ENCODE measurements at places on chromosomes 2 and 18.
A peak's percentile ranks its signal among the peaks of the same experiment; 100 is the strongest.

GRCh38 chr2:187615902-187616301 is 61.7 kb upstream of the TFPI start:
- no peak for DNase-seq

GRCh38 chr2:68044099-68044498 is 18.7 kb downstream of the C1D start:
- DNase-seq: no peak

DNA sequence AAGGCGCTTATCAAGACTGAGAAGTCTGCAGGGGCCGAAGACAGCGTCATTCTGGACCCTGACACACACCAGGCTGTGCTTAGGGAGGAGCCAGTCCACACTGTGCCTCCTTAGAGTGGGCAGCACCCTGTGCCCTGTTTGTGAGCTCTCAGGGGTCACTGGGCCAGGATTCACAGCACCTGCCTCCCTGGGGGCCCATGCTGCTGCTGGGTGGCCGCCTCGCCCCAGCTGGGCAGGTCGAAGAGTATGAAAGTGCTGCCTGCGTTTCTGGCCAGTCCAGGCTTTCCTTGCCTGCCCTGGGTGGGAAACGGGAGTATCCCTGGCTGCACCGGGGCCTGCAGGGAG is 15.4 kb upstream of the GPR55 start:
- no peak for DNase-seq

GRCh38 chr2:23434721-23435121 is 49.7 kb downstream of the KLHL29 start:
- no peak for DNase-seq

DNA sequence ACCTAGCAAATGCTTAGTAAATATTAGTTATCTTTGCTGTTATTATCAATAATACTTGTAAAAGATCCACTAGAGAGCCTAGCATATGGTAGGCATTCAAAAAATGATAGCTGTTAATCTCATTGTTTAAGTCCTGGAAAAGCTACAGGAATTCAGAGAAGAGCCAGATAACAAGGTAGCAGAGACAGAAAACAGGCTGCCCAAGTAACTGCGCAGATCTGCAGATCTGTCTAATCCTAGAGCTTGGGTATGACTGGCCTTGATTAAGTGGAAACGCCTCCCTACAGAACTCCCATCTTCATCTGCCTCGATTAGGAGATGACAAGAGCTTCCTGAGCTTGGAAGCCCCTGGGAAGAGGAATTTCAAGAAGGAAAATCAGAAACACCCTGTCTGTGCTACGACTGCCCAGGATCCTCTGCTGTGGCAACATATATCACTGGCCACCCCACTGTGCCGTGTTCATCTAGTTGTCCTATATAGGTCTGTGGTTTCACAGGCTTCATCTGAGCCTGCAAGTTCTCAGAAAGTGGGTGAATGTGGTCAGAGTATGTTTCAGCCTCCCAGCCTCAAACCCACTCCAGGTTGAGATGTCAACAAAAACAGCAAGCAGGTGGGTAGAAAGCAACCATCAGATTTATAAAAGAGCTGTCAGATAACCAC is 151.5 kb upstream of the PKDCC start:
- DNase-seq: no peak

GRCh38 chr18:62523631-62524439 is 1.0 kb downstream of the ZCCHC2 start:
- peak; percentile 3 for DNase-seq

DNA sequence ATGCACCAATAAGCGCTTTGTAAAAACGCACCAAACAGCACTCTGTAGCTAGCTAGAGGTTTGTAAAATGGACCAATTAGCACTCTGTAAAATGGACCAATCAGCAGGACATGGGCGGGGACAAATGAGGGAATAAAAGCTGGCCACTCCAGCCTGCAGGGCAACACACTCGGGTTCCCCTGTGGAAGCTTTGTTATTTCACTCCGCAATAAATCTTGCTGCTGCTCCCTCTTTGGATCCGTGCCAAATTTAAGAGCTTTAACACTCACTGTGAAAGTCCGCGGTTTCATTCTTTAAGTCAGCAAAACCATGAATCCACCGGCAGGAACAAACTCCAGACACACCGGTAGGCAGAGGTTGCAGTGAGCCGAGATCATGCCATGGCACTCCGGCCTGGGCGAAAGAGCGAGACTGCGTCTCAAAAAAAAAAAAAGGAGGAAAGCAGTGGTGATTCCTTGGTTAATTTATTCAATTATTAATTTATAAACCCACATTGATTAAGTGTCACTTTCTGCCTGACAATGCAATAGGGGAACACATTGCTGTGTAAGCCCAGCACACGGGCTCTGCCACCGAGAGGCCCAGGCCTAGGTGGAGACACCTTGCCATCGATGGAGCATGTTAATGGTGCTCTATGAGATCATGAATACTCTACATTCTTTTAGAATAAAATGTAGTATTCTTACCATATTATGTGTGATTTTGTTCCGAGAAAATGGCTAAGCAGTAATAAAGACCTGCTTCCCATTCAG is 687.6 kb upstream of the HS6ST1 start:
- DNase-seq: no peak

DNA sequence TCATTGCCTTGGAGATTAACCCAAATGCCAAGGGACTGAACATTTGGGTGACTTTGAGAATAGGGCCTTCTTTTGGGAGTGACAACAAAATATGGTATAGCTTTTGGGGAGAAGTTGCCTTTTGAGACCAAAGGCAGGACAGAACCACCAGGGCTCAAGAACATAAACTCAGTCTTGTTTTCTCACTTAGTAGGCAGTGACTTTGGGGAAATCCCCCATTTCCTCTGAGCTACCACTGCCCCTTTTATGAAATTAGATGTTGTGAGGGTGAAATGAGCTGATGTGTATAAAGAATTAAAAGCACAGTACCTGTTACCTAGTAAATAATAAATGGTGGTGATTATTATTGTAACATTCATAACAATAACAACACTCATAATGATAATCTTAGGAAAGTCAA is 36.5 kb downstream of the GPD2 start:
- no peak for DNase-seq

DNA sequence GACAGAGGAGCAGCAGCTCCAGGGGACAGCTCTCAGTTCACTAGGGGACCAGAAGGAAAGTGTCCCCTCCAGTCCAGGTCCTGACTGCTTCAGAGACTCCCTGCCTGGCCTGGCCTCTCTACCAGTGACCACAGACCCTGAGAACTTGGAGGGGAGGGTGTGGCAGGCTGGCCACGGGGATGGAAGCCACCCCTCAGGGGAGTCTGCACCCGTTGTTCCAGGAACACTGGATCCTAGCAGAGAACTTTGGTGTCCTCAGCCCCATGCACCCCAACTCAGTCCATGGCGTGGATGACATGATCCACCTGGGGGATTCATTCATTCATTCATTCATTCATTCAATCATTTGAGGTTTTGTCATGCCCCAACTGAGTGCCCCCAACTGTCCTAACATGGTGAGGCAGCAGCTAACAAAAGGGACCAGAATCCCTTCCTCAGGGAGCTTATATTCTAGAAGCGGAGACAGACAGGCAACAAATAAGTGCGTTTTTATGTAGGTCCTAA is 31.9 kb downstream of the MYO7B start:
- DNase-seq: no peak

GRCh38 chr2:227860221-227860641 is 11.2 kb upstream of the DAW1 start:
- DNase-seq: no peak

DNA sequence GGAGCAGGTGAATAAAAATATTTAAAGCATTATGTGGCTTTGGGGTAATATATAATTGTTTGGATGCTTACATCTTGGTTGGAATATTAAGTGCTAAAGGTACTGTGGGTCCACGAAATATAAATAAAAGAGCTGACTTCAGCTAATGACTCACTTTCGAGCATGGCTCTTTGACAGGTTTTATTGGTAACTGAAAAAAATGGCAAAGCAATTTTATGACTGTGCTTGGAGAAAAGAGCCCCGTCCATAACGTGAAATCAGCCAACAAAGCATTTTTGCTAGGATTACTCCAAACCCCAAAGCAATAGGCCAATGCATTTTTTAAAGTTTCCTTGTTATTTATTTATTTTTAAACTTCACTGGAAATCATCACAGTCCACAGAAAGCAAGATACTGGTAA is 397.2 kb upstream of the CDH19 start:
- no peak for DNase-seq

DNA sequence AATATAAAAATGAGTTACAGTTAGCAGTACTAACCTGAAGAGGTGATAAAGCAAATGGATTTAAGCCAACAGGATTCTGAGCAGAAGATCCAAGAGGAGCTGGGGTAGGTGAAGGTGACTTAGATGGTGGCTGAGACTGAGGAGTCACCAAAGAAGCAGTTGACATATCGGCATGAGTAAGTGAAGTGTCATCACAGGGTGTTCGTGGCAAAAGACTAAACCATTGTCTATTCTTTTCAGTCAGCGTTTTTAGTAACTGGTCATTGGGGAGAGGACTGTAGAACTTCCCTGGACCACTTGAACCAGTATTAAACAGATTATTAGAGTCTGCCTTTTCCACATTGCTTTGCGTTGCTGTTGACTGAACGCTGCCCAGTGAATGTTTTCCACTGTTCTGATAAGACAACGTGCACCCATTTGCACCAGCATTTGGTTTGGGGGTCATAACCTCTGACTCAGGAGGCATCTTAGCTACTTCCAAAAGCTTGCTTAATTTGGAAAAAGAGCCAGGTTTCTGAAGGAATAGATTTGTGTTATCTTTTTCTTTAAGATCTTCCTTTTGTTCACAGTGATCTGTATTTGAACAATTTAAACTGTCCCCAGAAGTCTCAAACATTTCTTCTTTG is 63.3 kb upstream of the WDSUB1 start:
- no peak for DNase-seq

DNA sequence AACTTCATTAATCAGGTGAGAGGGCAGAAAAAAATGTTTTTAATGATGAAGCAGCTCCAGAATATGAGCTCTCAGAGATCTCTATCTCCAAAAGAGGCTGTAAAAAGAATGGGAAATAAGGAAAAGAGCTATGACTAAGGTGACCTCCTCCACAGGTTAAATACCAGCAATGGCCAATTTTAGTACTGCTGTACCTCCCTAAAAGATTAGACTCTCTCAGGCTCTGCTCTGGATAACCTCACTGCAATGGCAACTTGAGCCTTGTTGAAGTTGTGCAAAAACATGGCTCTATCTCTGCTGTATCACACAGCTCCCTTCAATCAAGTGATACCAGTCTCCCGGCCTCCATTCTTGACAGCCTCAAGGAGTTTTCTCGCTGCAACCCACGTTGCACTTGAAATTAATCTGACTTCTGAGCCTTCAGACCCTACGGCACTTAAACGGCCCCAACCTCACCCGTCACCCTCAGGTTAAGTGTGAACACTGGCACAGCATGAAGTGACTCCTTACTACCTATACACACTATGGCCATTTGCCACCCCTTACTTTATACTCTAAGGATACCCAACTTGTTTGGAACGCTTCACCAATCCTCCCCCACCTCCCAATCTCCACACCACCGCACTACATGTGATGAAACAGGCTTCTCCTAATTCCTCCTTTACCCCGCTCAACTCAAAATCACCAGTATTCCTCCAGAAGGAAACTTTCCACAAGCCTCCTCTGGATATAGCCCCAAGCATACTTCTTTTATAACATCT is 36.3 kb downstream of the SMAD2 start:
- DNase-seq: no peak

Measured in NCI-H524 (cell line).